Stimulated activated naive B cell treated with anti-CD40 and anti-IgM and Interleukin-4, amounts not matched to agents 10 μg/mL and 1 μg/mL and 100 μg/mL, for 72 hours (primary cell): ENCODE measurements at places on chromosomes 12 and 14.

- DNase-seq: no peak
Measured at GRCh38 chr14:88002421-88003075, 2.4 kb upstream of the GPR65 start.

DNA sequence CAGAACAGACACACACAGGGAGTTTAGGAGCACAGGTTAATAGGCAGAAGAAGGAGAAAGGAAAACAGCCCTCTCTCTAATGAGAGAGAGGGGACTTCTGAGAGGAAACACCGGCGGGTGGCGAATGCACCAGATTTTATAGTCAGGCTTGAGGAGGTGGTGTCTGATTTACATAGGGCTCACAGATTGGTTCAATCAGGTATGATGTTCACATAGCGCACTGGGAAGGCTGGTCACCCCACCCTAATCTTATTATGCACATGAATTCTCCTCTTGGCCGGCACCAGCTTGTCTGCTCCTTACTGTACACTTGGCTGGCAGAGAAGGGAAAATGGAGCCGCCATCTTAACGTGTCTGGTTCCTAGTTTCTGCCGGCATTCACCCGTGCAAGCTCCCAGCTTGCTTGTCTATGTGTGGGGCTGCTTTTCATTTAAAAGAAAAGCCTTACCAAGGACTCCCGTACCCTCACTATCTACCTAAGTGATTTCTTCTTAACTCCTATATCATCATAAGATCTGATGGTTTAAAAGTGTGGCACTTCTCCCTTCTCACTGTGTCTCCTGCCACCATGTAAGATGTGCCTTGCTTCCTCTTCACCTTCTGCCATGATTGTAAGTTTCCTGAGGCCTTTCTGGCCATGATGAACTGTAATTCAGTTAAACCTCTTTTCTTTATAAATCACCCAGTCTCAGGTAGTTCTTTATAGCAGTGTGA, 15.1 kb downstream of the BCAT1 start:
- no peak for DNase-seq

GRCh38 chr12:752695-753610, 574 bp downstream of the WNK1 start:
- DNase-seq: peak; percentile 43

DNA sequence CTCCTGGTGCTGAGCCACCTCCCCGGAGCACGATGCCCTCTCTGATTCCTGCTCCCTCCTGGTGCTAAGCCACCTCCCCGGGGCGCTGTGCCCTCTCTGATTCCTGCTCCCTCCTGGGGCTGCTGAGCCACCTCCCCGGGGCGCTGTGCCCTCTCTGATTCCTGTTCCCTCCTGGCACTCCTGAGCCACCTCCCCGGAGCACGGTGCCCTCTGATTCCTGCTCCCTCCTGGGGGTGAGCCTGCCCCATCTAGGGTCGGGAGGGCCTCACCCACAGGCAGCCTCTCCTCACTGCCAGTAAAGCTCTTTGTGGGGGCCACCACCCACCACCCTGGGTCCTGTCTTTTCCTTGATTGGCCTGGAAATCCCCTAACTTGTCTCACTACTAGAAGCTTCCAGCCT, 327.6 kb upstream of the SFSWAP start:
- no peak for DNase-seq

- DNase-seq: no peak
Measured at GRCh38 chr14:90624732-90625400, 191.4 kb downstream of the TTC7B start.

DNA sequence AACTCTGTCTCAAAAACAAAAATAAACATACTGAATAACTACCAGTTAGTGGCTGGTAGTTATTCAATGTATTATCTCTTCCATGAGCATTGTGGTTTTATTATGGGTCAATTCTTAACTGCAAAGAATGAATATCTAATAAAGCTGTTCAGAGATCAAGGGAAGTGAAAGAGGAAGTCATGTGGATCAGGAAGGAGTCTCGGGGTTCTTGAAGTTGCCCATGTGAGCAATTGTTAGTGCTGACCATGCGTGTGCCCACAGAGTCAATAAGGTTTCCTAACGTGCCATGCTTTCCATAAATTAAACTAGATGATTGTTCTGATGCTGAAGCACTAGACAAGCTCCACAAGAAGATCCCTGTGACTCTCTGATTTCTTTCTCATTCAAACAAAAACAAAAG, 136.5 kb upstream of the CPSF6 start:
- DNase-seq: peak; percentile 2
